ENCODE measurements at places on chromosomes 6 and 20.

GRCh38 chr6:44535446-44535845, 147.9 kb downstream of the CDC5L start:
- DNase-seq: no peak

GRCh38 chr6:134466771-134467525, 149.0 kb upstream of the SGK1 start:
- DNase-seq: no peak

DNA sequence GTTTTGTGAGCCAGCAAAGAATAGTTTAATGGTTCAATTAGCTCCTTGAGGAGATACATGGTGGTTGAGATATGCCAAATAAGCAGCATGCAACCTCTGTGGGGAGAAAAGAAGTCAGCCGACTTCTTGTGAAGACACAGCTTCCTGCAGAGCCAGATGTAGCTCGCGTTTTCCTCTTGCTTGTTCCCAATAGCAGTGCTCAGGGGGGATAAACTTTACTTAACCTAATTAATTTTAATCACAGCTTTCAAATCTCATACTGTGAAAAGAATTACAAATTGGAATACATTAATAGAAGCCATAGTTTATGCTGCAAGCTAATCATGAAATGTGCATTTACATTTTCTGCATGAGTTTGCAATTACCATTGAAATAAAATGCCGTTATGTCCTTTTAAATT, 106.2 kb downstream of the MAP3K7 start:
- DNase-seq: no peak

DNA sequence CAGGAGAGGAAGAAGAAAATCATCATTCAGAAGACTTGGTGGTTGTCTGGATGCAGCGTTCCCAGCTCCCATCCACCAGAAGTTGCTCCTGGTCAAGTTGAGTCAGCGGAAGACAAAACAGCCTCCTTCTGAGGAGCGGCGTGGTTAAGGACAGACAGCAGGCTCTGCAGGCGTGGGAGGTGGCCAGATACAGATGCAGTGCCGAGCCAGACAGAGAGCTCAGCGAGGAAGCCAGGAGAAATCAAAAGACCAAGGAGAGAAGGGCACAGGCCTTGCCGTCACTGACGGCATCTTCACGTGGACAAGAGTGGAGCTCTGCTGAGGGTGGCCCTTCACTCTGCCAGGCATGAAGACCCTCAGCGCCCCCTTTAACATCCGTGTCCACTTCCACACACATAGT, 158.5 kb downstream of the THBS2 start:
- DNase-seq: no peak

DNA sequence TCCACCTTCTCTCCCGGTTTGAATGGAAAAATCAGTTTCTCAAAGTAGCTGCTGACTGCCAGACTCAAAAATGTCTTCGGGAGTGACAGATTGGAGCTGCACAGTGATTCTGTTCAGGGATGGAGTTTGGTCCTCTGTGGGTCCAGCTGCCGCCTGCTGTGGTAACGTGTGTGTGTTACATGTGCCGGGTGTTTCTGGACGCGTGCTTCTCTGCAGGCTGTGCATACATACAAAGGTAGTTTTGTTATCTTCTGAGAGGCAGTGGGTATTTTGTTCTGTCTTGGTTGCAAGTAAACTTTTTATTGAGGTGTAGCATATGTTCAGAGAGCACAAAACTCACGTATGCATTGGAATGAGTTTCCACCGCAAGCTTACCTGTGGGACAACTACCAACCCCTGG, 41.3 kb upstream of the NAA20 start:
- DNase-seq: no peak

- DNase-seq: no peak
Measured at GRCh38 chr6:132570221-132570777, at the start of gene TAAR6. Gene TAAR6 (plus strand): TSS chr6:132570322. CDS start chr6:132570322, 0 bp downstream.

DNA sequence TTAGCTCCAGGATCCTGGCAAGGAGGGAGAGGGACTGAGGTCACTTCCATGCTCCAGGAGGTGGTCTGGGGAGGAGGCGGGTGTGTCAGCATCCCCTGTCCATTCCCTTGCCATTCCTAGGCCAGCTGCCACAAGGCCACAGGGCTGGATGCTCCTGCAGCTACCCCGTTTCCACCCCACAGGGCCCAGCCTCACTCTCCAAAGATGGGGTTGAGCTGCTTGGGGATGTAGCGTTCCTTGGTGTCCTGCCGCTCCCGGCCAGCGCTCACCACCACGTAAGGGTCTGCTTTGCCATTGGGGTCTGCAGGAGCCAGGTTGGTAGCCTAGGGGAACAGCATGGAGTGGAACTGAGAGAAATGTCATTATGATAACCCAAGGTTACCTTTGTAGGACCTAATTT, 23.0 kb downstream of the ERGIC3 start:
- no peak for DNase-seq

- DNase-seq: no peak
Measured at GRCh38 chr20:37431786-37432185, 85.8 kb downstream of the SRC start.

- no peak for DNase-seq
Measured at GRCh38 chr20:63577317-63577894, 3.4 kb upstream of the HELZ2 start.
